Subcutaneous adipose tissue (tissue), 4 donors: ENCODE measurements at places on chromosomes 4 and X. TPM values are rescaled to one million over a fixed set of nuclear protein-coding genes. Genes with fewer than 3 reads are reported as not detected.

Gene FHDC1
- 0.49 TPM for total RNA-seq

Gene FHIP1A
- 0.44 TPM for total RNA-seq

Gene ARFIP1
- total RNA-seq, result 24.5 TPM

Gene SPANXD
- not detected for total RNA-seq

Gene MSANTD1
- total RNA-seq, result 0.51 TPM

Gene CCSER1
- 8.0 TPM for total RNA-seq
